Activated naive CD8-positive, alpha-beta T cell treated with anti-CD3 and anti-CD28 coated beads, Interleukin-2, amount 50 U/mL, for 16 hours (primary cell): ENCODE measurements at places on chromosomes 3 and 15.

GRCh38 chr15:45288947-45289346, 36.9 kb downstream of the SLC28A2 start:
- DNase-seq: no peak

- DNase-seq: no peak
Measured at GRCh38 chr15:46408312-46408711, 773.5 kb downstream of the SQOR start.

DNA sequence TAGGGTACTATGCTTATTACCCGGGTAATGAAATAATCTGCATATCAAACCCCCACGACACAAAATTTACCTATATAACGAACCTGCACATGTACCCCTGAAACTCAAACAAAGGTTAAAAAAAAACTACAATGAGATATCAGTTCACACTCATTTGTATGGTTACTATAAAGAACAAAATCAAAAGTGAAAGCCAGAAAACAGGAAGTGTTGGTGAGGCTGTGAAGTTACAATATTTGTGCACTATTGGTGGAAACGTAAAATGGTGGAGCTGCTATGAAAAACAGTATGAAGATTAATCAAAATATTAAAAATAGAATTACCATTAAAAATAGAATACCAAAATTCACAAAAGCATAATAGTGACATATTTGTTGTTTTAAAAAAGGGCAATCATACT, 128.9 kb downstream of the ZIC1 start:
- DNase-seq: no peak

GRCh38 chr3:31170932-31171670, 276.6 kb upstream of the GADL1 start:
- DNase-seq: no peak

DNA sequence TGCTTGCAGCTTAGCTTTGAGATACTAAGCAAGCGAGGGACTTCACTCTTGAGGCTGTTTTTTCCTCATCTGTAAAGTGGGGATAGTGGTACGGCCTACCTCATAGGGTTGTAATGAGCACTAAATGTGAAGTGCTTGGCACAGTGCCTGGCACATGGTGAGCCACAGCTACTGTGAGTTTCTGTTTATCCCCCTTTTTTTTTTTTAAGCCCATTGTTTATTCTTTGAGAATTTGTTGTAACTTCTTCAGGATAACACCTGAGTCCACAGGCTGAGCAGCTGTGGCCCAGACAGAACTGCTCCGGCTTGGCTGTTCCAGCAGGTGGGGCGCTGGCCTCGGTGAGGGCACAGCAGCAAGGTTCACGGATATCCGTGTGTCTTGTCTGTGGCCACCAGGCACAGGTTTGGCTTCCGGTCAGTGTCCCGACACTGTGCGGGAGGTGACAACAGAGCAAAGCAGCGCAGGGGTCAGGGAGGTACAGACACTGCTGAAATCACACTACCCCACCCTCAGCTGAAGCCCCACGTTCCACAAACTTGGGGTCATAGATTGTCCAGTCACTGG, 7.3 kb upstream of the ISG20 start:
- DNase-seq: no peak
